EL (cell line): ENCODE measurements at places on chromosomes 1 and 21.

DNA sequence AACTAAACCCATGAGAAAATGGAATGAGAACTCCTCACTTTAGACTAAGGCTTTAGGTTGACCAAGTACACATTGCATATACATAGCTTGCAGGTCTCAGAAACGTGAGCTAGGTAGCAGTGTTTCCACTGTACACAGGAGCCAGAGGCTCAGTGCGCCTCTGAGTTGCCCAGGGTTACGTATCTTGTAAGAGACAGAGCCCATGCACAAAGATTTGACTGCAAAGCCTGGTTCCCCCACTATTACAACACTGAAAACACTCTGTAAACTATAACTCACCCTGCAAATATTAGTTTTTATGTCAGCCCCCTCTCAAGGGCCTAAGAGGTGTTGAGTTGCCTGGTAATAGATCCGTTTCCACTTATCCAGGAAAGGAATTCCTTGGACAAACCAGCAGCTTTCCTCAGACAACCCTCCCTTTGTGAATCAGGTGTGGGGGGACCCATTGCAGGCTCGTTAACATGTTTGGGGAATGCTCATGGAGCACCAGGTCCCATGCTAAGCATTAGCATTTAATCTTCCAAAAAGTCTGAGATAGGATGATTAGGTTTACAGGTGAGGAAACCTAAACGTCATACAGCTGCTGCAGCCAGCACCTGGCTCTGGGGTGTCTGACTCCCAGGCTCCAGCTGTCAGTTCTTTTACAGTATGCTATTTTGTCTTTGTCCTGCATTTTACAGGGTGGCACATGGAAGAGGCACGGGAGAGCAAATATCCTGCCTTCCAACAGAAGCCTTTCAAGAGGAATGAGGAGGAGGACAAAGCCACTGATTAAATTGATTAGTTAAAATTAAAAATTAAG lies 25.7 kb downstream of the TENT5C start:
- DNase-seq, result no peak

- no peak for DNase-seq
Observed at GRCh38 chr1:115303364-115303763, 34.7 kb downstream of the NGF start.

GRCh38 chr1:195740862-195741261 lies 867.4 kb downstream of the KCNT2 start:
- DNase-seq, result peak; percentile 90

- peak; percentile 20 for DNase-seq
Observed at GRCh38 chr21:42475036-42475435, 21.0 kb downstream of the RSPH1 start.
